GM13976 (cell line): ENCODE measurements at places on chromosomes 3 and 15.

GRCh38 chr15:49154799-49155109 lies 645 bp downstream of the COPS2 start:
- no peak for DNase-seq

GRCh38 chr3:31410411-31410810 lies 122.3 kb upstream of the STT3B start:
- no peak for DNase-seq

GRCh38 chr15:61681676-61682075 lies 378.6 kb downstream of the VPS13C start:
- DNase-seq, result no peak

DNA sequence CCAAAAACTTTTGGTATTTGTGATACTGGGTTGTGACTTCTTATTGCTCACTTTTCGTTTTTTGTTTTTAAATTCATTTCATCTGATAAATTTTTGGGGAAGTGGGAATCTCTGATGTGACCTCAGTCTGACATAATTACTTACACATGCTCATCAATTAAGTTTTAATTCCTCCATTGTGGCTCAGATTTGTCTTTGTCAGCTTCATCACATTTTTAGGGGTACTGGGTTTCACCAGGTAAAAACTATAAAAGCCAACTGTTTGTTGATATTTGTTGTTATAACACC lies 425.3 kb upstream of the TGFBR2 start:
- DNase-seq, result no peak

DNA sequence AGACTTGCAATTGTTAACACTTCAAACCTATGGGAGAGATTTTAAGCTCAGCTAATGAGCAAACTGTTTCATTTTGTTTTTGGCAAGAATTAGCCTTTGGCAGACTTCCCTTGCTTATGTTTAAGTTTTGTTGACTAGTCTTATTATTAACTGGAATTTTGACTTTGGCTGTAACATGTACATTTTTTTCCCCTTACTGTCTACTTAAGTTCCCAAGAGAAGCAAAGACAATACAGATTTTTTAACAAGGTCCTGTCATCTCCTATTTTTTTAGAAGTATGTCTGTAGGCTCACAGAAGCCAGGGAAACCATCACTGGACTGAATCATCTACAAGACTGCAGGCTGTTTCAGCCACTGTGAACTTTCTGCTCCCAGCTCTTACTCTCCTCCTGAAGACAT lies 74.3 kb downstream of the DGKG start:
- no peak for DNase-seq

DNA sequence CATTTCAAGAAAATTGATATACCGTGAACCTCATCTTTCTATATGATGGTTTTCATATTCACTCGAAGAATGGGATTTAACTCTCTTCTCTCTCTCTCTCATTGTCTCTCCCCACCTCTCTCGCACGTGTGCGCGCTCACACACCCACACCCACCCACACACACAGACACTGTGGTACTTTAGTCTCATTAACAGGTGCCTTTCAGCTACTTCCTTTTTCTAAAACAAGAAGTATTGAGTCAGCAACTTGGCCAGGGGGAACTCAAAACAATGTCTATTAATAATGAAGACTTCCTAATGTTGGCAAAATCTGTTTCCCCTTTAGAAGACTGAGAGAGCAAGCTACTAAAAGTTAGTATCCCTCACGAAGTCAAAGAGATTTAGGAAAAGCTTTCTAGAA lies 150.7 kb downstream of the TMCO5A start:
- no peak for DNase-seq

DNA sequence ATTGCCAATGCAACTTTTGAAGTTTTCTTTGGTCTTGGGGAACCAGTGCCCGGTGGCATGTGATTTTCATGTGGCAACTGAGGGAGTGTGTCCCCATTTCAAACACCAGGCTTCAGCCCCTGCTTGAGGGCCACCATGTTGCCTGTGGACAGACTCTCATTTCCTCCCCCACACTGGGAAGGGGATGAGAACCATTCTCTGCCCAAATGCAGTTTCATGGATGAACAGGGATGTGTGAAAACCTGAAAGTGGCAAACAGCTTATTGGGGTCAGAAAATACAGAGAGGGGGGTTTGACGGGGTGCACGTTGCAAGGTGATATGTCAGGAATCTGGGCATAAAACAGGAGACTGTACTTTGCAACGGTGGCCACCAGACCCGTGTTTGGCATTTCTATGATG lies 6.3 kb downstream of the FAM107A start:
- no peak for DNase-seq

DNA sequence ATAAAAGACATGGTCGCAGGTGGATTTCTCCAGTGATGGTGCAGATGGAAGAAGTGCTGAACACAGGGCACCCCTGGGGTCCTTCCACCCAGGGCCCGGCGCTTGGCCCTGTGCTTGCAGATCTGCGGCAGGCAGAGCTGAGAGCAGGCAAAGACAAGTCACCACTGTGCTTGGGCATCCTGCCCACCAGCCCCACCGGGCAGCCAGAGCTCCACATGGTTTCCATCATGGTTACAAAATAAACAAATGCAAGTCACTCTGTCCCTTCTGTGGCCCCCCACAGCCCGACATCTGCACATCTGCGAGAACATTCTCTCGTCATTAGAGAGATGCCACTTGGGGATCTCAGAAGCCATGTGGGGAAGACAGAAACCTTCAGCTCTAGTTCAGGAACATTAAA lies 37.6 kb upstream of the SFMBT1 start:
- DNase-seq, result no peak
